ENCODE measurements at places on chromosomes 5 and 9.
A peak's percentile ranks its signal among the peaks of the same experiment; 100 is the strongest.

- no peak for DNase-seq
Observed at GRCh38 chr9:14909961-14910805, at the start of gene FREM1. FREM1 (minus strand) TSS chr9:14910428; CDS start chr9:14868977, 41,451 bp downstream.

DNA sequence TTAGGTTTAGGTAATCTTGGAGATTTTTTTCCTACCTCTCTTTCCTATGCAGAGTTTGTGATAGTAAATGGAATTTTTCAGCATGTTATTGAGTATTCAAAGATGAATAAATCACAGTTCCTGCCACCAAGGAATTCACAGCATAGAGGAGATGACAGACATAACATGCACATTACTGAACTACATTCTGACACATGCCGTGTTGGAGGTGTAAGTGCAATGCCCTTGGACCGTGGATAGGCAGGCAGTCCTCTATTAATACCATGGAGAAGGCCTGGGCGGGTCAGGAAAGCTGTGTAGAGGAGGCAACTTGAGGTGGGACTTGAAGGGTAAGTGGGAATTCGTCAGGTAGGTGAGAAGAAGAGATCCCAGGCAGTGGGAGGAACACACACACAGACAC lies 43.9 kb downstream of the MCCC2 start:
- DNase-seq: no peak

DNA sequence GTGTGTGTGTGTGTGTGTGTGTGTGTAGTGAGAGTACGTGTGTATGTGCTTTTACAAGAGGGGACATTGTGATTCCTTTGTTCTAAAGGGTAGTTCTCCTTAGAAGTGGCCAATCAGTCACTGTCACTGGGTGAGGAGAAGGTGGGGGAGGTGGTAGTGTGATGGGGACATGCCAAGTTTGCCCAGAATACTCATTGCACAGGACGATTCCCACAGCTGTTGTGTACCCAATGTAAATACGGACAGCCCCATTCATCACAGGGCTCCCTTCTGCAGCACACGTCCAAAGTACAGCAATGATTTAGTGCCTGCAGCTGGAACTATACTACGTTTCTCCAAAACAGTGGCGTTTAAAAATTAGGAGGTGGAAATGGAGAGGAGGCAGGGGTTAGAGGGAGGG lies 287.8 kb downstream of the TLR4 start:
- no peak for DNase-seq

DNA sequence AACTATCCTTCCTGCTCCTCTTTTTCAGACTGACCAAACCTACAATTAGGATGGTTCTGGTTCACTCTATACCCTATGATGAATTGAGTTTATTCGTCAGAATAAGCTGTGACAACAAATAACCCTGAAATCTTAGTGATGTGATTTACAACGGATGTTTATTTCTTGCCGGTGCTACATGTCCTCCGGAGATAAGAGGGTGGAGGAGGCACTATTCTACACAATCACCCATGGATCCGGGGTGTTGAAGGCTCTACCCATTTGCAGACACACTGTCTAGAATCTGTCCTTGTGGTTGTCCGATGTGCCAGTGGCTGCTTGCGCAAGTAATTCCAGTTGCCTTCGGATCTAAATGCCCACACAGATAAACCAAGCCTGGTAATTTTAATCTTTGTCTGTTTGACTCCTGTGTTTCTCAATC lies 44.7 kb downstream of the CDC14B start:
- DNase-seq: no peak

DNA sequence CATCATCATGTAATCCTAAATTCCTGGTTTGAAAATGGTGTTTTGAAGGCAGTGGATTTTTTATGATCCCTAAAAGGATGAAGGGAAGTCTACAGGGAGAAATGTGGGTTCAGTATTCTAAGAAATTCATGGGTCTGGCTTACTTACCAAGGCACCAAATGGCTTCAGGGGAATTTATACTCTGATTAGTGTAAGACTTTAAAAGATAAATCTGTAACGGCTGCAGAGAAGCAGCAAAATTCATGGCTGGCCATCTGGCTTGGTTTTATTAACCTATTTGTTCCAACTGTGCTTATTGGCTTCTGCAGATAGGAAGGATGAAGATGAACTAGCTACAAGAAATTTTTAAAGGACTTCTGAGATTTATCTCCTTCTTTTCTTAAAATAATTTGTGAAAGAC lies 222.8 kb downstream of the TENT4A start:
- DNase-seq: no peak

DNA sequence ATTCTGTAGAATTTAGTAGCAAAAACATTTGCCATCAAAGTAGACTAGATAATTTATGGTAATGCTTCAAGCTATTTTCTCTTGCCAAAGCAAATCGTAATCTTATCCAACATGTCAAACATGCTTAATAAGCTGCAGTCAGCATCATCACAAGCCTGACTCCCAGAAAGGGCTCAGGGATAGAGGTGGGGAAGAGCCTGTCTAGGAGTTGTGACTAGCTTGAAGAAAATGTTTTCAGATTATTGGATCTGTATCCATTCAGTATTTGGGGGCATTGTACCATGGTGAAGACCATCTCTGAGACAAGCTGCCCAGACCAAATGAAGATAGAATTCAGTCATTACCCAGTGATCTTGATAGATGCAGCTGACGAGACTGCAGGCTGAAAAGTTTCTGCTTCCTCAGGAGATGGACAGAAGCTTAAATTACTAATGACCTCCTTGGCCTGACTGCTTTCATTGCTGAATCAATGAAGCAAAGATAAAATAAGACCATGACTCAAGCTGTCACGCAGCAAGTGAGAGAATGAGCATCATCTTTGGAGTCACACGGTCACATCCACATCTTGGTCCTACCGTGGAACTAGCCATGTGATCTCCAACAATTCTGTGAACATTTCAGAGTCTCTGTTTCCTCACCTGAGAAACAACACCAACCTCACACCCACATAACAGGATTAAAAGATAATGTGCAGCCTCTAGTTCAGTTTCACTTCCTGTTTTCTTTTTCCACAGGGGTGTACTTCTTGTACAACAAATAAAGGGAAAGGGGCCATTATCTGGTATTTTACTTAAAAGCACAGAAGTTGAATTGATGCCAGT lies 9.4 kb downstream of the ERAP2 start:
- DNase-seq: no peak

DNA sequence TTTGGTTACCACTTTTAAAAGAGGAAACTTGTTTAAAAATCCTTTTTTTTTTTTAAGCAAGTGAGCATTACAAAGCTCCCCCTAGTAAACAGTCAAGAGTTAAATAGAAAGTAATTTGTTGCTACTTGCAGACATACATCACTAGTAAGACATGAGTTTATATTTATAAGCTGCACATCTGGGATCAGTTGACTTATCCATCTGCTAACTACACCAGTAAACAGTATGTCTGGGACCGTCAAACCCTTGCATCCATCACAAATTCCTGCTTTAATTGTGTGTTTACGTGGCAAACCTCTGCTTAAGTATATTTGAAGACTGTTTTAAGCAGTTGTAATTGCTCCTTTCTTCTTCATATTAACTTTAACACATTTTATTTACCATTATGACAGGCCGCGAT lies 146.8 kb downstream of the EBF1 start:
- DNase-seq: no peak

GRCh38 chr5:172077664-172078425 lies 71.4 kb upstream of the FBXW11 start:
- DNase-seq: no peak

GRCh38 chr5:36238502-36239295 lies 3.0 kb downstream of the NADK2 start:
- DNase-seq: no peak

DNA sequence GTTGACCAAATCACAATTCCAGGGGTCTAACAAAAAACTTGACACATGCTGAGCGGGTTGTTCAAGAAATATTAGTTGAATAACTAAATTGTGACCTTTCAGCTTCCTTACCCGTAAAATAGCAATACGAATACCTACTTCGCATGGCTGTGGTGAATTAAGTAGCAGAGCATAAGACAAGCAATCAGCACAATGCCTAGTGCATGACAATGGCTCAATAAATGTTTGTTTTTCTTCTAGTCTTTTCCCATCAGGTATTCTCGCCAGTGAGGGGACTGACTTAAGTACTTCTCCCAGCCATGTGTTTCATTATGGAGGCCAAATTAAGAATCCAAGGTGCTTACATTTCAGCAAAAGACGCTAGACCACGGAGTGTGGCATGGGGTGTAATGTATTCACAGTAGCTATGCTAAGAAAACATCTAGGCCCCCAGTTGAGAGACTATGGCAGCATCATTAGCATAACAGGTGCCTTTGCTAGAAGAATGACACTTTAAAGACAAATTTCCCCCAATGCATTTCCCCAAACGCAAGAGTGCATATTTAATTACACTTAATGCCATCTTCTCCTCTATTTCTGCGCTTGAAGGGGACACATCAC lies 145.9 kb downstream of the ASTN2 start:
- DNase-seq: no peak

DNA sequence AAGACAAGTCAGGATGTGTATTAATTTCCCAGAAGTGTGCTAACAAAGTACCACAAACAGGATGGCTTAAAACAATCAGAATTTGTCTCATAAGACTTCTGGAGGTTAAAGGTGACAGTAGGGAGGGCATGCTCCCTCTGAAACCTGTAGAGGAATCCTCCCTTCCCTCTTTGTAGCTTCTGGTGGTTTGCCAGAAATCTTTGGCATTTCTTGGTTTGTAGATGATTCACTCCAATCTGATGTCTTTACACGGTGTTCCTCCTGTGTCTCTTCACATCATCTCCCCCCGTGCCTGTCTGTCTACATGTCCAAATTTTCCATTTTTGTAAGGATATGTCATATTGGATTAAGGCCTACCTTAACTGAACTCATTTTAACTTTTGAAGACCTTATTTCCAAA lies 471.5 kb downstream of the ZNF608 start:
- DNase-seq: no peak

- DNase-seq: no peak
Observed at GRCh38 chr9:27528886-27529315, 713 bp downstream of the MOB3B start.

GRCh38 chr5:39299962-39300361 lies 64.3 kb downstream of the C9 start:
- no peak for DNase-seq

DNA sequence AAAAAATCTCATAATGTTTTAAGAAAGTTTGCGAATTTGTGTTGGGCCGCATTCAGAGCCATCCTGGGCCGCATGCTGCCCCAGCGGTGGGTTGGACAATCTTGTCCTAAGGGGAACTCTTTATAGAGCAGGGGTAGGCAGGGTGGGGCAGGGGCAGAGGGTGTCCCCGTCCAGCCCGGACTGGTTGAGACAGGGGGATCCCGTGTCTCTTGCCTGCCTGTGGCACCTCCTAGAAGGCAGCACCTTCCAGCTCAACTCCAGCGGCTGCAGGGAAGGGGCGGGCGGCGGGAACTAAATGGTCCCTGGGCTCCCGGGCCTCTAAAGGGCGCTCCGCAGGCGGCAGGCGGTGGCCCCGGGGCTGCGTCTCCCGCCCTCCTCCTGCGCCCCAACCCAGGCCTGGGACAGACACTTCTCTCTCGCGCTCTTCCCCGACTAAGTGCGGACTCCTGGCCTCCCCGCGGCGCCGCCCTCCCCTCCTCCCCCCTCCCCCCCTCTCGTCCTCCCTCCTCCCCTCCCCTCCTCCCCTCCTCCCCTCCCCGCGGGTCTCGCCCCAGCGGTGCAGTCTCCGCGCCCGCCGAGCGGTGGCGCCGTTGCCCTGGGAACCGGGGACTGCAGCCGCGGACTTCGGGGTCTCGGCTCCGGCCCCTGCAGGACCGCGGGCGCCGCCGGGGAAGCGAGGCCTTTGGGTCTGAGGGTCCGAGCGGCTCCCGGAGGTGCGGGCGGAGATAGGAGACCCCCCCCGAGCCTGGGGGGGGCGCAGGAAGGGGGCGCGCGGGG lies 132.6 kb downstream of the MRPL36 start:
- peak; percentile 28 for DNase-seq

DNA sequence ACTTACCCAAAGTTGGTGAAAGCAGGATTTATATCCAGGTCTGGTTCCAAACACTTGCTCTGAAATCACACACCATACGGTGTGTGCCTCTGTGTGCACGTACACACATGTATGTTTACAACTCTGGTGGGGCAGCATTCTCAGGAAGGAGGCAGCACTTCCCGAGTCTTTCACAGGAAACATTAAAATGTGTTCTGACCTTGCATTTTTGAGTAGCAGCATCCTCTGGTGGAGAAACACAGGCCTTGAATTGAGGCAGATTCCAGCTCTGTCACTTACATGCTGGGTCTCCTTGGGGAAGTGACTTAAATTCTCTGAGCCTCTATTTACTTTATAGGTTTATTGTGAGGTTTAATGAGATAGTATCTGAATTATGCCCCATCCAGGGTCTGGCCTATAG lies 126.4 kb downstream of the RGS3 start:
- DNase-seq: no peak

DNA sequence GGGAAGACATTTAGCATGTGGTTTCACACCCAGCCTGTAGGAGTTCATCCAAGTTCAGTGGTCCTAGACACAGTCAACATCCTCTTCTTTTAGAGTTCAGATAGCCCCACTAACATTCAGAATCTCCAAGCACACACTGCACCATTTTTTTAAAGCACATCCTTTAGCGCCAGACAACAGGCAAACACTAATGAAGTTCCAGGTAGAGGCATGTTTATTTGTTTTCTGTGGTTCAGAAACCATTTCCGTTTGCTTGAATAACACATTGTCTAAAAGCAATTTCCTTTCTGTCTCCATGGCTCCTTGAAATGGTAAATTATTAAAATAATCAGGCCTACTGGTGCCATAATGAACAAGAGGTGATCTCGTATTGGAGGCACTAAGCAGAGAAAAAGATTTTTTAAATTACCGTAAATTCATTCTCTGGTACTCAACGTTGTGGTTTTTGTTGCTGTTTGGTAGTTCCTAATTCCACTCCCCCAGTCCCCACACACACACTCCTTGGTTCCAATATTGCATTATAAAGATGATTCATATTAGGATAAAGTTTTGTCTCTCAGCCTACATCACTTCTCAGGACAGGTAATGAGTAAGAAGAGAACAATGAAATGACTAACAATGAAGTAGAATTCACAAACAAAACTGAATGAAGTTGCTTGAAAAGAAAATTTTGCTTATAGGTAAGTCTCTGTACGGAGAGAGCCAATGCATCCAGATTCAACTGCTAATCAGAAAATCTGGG lies 153.1 kb downstream of the PCSK1 start:
- no peak for DNase-seq

GRCh38 chr9:83266666-83267496 lies 203.9 kb upstream of the RASEF start:
- DNase-seq: no peak
